ENCODE measurements at places on chromosomes 5 and 9. TPM values are rescaled to one million over a fixed set of nuclear protein-coding genes. Genes with fewer than 3 reads are reported as not detected.
A peak's percentile ranks its signal among the peaks of the same experiment; 100 is the strongest.

GRCh38 chr5:11000515-11001353, 239.7 kb upstream of the DAP start:
- no peaks in the 10 kb centered on the region for H3K4me1 ChIP-seq
- no peak overlapping the region for H3K27ac ChIP-seq
- H3K27me3 ChIP-seq = no peaks in the 10 kb centered on the region
- no peaks in the 10 kb centered on the region for H3K36me3 ChIP-seq
- no peak for DNase-seq

ADCY2 gene
- total RNA-seq = not detected

- no peaks in the 10 kb centered on the region for H3K36me3 ChIP-seq
- H3K4me1 ChIP-seq = no peaks in the 10 kb centered on the region
- H3K27me3 ChIP-seq = no peaks in the 10 kb centered on the region
- H3K27ac ChIP-seq = no peak within 1 kb of the TSS
- no peak for DNase-seq
Measured at GRCh38 chr9:35958104-35958837, at the start of gene OR2S2. TSS of gene OR2S2 (minus strand) at chr9:35958154. CDS start at chr9:35958098, 56 bp downstream.

DNA sequence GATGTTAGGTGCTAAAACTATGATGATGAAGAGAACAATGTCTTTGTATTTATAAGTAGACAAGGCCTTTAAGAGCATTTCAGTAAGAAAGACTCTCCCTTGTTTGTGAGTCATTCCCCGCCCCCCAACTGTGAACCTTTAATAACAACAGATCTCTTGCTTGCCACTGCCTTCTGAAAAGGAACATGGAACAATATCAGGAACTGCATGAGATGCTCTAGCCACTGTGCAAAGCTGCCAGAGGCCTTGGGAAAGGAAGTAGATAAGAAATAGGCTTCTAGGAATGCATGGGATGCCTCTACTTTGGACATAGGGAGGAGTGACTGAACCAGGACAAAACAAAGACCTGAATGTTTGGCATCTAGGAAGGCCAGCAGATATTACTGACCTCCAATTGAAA, 296.1 kb upstream of the MPDZ start:
- H3K36me3 ChIP-seq = no peaks in the 10 kb centered on the region
- H3K4me1 ChIP-seq = no peaks in the 10 kb centered on the region
- H3K27ac ChIP-seq = no peak overlapping the region
- H3K4me3 ChIP-seq = no peak overlapping the region
- DNase-seq = no peak

- no peak overlapping the region for H3K4me3 ChIP-seq
- no peak for DNase-seq
- no peak overlapping the region for H3K27ac ChIP-seq
- H3K27me3 ChIP-seq = no peaks in the 10 kb centered on the region
- peaks cover 7% of the 10 kb centered on the region for H3K36me3 ChIP-seq
- H3K4me1 ChIP-seq = peaks cover 4% of the 10 kb centered on the region
Measured at GRCh38 chr5:143279698-143280097, 123.8 kb downstream of the NR3C1 start.

GRCh38 chr5:154098465-154098864, 59.7 kb downstream of the MFAP3 start:
- no peaks in the 10 kb centered on the region for H3K36me3 ChIP-seq
- no peak overlapping the region for H3K4me3 ChIP-seq
- no peaks in the 10 kb centered on the region for H3K4me1 ChIP-seq
- no peaks in the 10 kb centered on the region for H3K27me3 ChIP-seq
- no peak for DNase-seq
- no peak overlapping the region for H3K27ac ChIP-seq

DNA sequence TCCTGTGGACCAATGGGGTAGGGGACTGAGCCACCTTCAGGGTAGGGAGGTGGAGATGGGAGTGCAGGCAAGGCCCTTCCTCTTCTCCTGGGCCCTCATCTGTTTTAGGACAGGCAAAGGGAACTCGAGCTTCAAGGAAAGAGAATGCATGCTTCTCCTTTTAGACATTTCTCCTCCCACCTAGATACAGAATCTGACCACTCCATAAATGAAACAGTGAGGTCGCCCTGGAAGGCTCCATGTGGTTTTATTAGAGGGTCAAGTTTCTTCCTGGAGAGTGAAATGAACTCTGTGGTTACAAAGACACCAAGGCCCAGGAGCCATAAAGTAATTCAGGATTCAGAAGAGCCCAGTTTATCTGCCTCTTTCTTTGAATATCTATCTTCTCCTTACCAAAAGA, 14.9 kb downstream of the LHFPL2 start:
- H3K27me3 ChIP-seq = no peaks in the 10 kb centered on the region
- DNase-seq = no peak
- H3K4me1 ChIP-seq = no peaks in the 10 kb centered on the region
- no peak overlapping the region for H3K27ac ChIP-seq
- no peaks in the 10 kb centered on the region for H3K36me3 ChIP-seq

- no peak overlapping the region for H3K27ac ChIP-seq
- H3K4me3 ChIP-seq = no peak overlapping the region
- H3K4me1 ChIP-seq = no peaks in the 10 kb centered on the region
- no peaks in the 10 kb centered on the region for H3K27me3 ChIP-seq
- H3K36me3 ChIP-seq = peaks cover 1% of the 10 kb centered on the region
Measured at GRCh38 chr9:20948703-20949102, 82.7 kb downstream of the HACD4 start.

DNA sequence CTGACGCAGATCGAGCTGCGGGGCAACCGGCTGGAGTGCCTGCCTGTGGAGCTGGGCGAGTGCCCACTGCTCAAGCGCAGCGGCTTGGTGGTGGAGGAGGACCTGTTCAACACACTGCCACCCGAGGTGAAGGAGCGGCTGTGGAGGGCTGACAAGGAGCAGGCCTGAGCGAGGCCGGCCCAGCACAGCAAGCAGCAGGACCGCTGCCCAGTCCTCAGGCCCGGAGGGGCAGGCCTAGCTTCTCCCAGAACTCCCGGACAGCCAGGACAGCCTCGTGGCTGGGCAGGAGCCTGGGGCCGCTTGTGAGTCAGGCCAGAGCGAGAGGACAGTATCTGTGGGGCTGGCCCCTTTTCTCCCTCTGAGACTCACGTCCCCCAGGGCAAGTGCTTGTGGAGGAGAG, 4.6 kb upstream of the PHYHD1 start:
- no peaks in the 10 kb centered on the region for H3K27me3 ChIP-seq
- peak overlapping the region; percentile 83 for H3K4me3 ChIP-seq
- H3K36me3 ChIP-seq = peaks cover 23% of the 10 kb centered on the region
- peaks cover 8% of the 10 kb centered on the region for H3K4me1 ChIP-seq
- peak overlapping the region; percentile 98 for H3K27ac ChIP-seq

FBLL1 gene
- total RNA-seq = not detected

DNA sequence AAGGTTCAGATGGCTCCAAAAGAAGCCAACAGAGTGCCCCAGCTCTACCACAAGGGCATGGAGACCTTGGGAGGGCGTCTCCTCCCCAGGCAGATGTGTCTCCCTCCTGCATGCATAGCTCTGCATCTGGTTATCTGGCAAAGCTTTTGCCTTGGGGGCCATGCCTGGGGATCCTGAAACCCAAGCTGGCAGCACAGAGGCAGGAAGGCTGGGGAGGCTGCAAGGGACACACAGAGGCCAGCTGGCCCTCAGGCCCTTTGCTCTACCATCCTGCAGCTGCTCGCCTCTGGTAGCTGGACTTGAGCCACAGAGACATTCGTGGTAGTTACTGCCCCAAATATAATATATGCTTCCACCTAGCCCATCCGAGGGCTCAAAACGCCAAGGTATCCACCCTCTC, 3.9 kb downstream of the SEPTIN8 start:
- no peak overlapping the region for H3K4me3 ChIP-seq
- no peak overlapping the region for H3K27ac ChIP-seq
- H3K36me3 ChIP-seq = no peaks in the 10 kb centered on the region

DNA sequence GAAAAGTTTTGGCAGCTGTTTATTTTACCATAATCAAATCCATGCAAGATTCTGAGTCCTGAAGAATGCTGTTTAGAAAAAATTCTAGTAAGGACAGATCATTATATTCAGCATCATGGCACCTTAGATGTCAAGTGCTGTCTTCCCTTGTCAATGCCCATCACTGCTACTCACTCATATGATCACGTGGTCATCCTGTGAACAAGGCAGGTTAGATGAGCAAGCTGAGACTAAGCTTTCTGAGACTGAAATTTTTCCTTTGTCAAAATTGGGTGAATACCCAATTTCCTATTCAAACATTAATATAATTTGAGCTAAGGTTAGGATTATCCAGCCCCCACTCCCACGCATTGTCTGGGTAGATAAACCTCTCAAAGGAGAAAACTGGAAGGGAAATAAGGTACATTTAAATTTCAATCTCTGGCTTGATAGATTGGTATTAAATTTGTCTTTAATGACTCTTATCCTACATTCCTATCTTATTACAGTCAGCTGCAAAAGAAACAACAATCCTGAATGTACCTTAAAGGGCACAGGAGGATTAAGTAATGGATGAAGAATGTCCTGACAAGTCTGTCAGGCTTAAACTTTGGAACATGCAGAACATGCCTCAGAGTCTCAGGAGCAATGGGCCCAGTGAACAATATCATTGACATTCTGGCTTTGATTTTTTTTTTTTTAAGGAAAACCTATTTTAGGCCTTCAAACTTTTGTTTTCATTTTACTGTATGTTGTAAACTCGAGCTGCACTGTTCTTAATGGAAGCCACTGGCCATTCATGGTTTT, 148.7 kb upstream of the RANBP3L start:
- H3K4me3 ChIP-seq = no peak overlapping the region
- H3K27me3 ChIP-seq = no peaks in the 10 kb centered on the region
- H3K36me3 ChIP-seq = no peaks in the 10 kb centered on the region
- no peak for DNase-seq
- H3K4me1 ChIP-seq = no peaks in the 10 kb centered on the region

DNA sequence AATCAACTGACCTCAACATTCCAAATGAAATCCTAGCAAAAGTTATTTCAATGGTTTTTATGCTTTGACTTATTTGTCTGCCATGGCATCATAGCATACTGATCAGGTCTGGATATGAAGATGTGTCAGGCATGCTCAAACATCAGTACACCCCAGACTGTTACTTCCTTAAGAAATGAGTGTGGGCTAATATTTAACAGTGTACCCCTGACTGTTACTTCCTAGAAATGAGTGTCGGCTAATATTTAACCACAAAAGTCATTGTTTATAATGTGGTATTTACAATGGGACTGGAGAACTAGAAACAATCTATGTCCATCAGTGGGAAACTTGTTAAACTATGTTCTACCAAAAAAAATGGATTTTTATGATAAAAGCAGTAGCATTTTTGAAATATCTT, 38.1 kb upstream of the HNRNPA0 start:
- no peak overlapping the region for H3K27ac ChIP-seq
- H3K36me3 ChIP-seq = no peaks in the 10 kb centered on the region
